ENCODE measurements at places on chromosomes 12 and 14. TPM values are rescaled to one million over a fixed set of nuclear protein-coding genes. Genes with fewer than 3 reads are reported as not detected.
A peak's percentile ranks its signal among the peaks of the same experiment; 100 is the strongest.

DNA sequence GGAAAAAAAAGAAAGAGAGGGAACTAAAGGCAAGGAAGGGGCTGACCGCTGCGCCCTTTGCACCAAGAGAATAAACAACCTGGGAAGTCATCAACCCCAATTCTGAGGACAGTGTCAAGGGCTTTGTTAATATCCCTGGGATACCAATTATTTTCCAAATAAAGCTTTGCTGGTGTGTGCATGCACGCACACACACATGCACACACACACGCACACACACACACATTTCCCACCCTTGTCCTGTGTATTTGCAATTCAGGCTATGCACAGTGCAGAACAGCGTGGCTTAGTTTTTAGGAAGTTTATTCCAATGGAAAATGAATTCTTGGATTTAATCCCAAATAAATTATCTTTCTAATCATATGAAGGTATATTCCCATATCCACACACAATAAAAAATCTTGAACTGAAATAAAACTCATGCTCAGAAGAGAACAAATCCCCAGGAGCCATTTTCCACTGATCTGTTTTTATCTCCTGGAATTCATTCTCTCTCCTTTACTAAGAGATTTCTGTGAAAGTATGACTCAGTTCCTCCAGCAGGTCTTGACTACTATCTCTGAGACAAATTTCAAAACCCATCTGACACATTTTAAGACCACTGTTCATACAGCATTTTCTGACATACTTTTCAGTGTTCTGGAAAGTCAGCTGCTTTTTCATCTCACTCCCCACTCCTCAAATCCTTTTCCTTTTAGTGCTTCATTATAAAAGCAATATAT lies 334.4 kb upstream of the ATP2B1 start:
- H3K4me1 ChIP-seq, result peaks cover 16% of the 10 kb centered on the region
- no peak overlapping the region for H3K4me3 ChIP-seq
- H3K27ac ChIP-seq, result peak overlapping the region; percentile 15
- no peaks in the 10 kb centered on the region for H3K36me3 ChIP-seq
- H3K27me3 ChIP-seq, result no peaks in the 10 kb centered on the region

DNA sequence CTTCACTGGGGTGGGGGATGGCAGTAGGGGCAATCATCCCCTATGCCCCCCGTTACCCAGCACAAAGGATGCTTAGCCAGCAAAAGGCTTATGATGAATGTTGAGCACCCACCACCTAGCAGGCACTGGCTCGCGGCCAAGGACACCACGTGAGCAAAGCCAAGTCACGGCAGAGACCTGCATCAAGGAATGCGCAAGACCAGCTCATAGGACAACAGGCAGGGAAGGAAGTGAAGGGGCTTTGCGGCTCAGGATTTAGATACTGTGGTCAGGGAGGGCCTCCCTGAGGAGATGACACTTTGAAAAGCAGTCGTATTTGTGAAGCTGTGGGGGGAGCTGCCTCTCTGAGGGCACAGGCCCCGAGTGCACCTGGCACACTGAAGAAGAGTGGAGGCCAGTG lies 32.8 kb downstream of the SH2B3 start:
- peak overlapping the region; percentile 57 for H3K27ac ChIP-seq
- H3K4me3 ChIP-seq, result no peak overlapping the region
- DNase-seq, result peak; percentile 56
- no peaks in the 10 kb centered on the region for H3K27me3 ChIP-seq

DNA sequence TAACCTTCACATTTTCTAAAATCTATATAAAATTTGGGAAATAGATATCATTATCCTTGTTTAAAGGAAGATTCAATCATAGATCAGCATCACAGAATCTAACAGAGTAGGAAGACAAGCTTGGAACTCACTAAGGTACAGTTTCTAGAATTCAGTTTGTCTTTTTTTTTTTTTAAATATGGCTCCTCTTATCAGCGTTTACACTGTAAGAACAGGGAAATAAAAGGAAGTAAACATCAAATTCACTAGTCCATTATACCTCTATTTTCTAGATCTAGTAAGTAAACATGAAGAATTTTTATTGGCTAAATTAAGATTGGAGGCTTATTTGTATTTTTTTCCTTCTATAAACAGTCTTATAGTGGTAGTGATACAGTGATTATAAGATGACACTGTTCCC lies 144.9 kb downstream of the LRIG3 start:
- DNase-seq, result no peak
- no peaks in the 10 kb centered on the region for H3K4me1 ChIP-seq
- H3K27ac ChIP-seq, result no peak overlapping the region
- no peak overlapping the region for H3K4me3 ChIP-seq
- H3K36me3 ChIP-seq, result no peaks in the 10 kb centered on the region

DNA sequence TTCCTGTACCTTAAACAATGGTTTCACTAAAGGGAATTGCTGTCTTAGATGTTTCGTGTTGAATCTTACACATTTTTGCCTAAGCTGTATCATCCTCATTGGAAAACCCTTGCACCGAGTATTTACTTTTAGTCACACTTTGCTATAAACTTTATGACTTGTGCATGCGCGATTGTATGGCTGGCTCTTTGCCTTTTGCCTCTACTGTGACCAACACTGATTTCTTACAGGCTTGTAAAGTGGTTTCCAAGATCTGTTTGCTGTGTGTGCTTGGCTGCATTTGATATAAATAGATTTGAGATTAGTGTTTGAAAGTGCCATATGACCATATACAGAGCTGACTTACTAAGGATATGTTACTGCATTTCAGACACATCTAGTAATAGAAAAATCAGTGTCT lies 40.5 kb downstream of the RASSF3 start:
- no peak overlapping the region for H3K27ac ChIP-seq
- no peaks in the 10 kb centered on the region for H3K36me3 ChIP-seq
- DNase-seq, result no peak
- H3K4me3 ChIP-seq, result no peak overlapping the region
- H3K27me3 ChIP-seq, result no peaks in the 10 kb centered on the region
- peaks cover 8% of the 10 kb centered on the region for H3K4me1 ChIP-seq

GRCh38 chr12:127515941-127516340 lies 751.0 kb upstream of the TMEM132C start:
- H3K27me3 ChIP-seq, result no peaks in the 10 kb centered on the region
- no peak overlapping the region for H3K4me3 ChIP-seq
- peak; percentile 62 for DNase-seq
- peak overlapping the region; percentile 28 for H3K27ac ChIP-seq

GRCh38 chr12:54016051-54016450 lies 7.3 kb downstream of the HOXC8 start:
- H3K27ac ChIP-seq, result peak overlapping the region; percentile 99
- no peak for DNase-seq
- H3K4me1 ChIP-seq, result peaks cover 39% of the 10 kb centered on the region
- no peaks in the 10 kb centered on the region for H3K27me3 ChIP-seq
- no peaks in the 10 kb centered on the region for H3K36me3 ChIP-seq

DNA sequence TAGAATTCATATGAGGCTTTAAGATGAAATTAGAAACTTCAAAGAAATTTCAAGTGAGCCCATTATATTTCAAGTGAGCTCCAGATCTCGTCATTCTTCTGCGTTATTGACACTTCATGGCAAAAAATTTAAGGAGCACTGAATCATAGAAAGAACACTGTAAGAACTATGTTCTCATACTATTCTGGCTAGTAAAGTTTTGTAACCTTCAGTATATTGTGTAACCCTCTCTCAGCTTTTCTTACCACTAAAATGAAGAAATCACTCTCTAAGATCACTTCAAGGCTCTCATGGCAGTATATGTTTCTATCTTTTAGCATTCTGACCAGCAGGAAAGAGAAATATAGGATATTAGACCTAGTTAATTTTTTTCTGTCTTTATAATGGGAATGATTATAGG lies 6.3 kb downstream of the GPHN start:
- H3K36me3 ChIP-seq, result no peaks in the 10 kb centered on the region
- H3K27ac ChIP-seq, result no peak overlapping the region
- H3K4me1 ChIP-seq, result no peaks in the 10 kb centered on the region
- no peak overlapping the region for H3K4me3 ChIP-seq
- no peaks in the 10 kb centered on the region for H3K27me3 ChIP-seq
- peak; percentile 52 for DNase-seq

DNA sequence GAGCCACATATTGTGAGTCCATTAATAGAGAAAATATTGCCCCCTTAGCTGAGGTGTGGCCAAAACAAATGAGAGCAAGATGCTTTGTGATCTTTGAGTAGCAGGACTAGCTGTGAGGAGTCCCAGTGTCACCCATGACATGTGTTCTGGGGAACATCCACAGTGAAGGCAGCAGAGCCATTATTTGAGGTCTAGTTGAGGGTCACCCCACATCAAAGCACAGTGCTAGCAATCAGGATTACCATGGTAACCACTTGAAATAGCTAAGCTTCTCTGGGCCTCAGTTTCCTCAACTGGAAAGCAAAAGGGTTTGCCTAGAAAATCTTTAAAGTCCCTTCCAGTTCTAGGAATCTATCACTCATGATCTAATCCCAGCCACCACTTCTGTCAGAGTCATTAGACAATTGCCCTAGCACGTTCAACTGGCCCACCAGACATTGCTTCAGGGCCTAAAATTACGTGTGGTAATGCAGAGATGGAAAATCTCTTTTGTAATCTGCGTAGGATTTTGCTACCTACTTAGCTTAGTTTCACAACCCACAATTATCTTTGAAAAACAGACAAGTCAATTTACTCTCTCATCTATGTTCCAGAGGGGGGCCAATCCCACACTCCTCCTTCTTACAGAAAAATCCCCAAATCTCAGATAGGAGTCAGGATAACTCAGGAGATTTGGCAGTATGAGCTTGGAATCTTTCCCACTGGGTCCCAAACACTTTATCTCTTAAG lies 251.2 kb upstream of the EGLN3 start:
- no peak overlapping the region for H3K27ac ChIP-seq
- DNase-seq, result peak; percentile 37
- H3K4me3 ChIP-seq, result no peak overlapping the region
- H3K27me3 ChIP-seq, result no peaks in the 10 kb centered on the region
- peaks cover 26% of the 10 kb centered on the region for H3K4me1 ChIP-seq

DNA sequence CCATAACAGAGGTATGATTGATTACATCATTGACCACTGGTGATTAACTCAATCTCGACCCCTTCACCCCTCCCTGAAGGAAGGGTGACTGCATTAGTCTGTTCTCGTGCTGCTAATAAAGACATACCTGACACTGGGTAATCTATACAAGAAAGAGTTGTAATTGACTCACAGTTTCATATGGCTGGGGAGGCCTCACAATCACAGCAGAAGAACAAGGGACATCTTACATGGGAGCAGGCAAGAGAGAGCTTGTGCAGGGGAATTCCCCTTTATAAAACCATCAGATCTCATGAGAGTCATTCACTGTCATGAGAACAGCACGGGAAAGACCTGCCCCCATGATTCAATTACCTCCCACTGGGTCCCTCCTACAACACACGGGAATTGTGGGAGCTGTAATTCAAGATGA lies 55.9 kb upstream of the TMCC3 start:
- no peak overlapping the region for H3K4me3 ChIP-seq
- H3K27me3 ChIP-seq, result peaks cover 7% of the 10 kb centered on the region
- DNase-seq, result no peak
- H3K27ac ChIP-seq, result no peak overlapping the region

GRCh38 chr12:21444193-21445146 lies 7.0 kb downstream of the PYROXD1 start:
- no peaks in the 10 kb centered on the region for H3K27me3 ChIP-seq
- peaks cover 15% of the 10 kb centered on the region for H3K4me1 ChIP-seq
- no peak for DNase-seq

- H3K4me3 ChIP-seq, result peak overlapping the region; percentile 80
- no peaks in the 10 kb centered on the region for H3K36me3 ChIP-seq
- no peaks in the 10 kb centered on the region for H3K27me3 ChIP-seq
- peaks cover 27% of the 10 kb centered on the region for H3K4me1 ChIP-seq
- DNase-seq, result peak; percentile 100
Observed at GRCh38 chr14:90383126-90383730, 13.6 kb upstream of the CALM1 start.

DNA sequence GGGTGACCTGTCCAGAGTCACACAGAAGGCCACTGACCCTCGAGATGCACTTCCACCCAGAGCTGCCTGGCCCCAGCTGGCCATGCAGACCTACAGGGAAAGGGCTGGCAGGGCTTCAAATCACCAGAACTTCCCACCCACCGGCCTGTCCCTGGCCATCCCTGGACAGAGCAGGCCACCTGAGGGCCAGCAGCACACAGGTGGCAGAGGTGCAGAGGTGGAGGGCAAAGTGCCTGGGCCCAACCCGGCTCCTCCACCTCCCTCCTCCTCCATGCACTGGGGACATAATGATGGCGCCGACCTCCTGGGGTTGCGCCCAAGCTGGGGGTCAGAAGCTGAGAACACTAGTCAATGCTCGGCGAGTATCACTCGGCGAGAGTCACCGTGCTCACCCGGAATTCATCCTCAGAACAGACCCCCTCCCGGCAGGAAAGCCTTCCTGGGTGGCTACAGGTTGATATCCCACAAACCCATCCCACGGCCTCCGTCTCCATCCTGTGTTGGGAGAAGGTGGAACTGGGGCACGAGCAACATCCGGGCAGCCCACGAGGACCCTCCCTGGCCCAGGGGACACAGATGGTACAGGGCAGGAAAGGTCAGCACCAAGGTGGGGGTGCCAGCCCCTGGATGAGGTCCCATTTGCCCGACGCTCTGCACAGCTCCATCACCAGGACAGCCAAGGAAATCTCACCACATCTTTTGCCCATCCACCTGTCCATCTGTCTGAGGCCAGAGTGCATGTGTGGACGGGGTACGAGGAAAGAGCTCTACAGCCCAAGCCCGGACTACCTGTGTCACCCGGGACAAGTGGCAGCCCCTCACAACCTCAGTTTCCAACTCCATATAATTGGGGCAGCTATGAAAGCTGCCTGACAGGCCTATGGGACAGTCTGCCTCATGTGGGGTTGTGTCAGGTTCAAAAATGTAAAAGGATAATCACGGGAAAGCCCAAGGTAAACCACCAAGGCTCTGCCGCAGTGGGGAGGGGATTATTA lies 10.8 kb downstream of the BEGAIN start:
- H3K4me1 ChIP-seq, result no peaks in the 10 kb centered on the region
- no peak for DNase-seq
- no peak overlapping the region for H3K27ac ChIP-seq
- no peaks in the 10 kb centered on the region for H3K27me3 ChIP-seq

DNA sequence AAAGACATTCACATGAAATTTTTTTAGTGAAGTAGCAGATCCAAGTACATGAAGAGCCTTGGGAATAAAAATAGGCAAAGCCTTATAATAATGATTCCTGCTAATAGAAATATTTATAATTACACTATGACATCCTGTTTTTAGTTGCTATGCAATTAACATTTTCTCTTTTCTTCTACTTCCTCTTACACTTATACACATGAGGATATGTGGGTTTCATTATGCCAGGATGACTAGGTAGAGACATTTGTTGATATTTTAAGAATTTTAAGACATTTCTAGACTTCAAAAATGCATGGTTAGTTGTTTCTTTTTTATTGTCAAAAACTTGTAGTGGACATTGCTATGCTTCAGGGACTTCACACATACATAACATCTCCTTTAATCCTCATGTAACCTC lies 326.8 kb downstream of the SYT1 start:
- H3K27me3 ChIP-seq, result no peaks in the 10 kb centered on the region
- no peaks in the 10 kb centered on the region for H3K36me3 ChIP-seq
- H3K27ac ChIP-seq, result no peak overlapping the region
- H3K4me1 ChIP-seq, result no peaks in the 10 kb centered on the region

The ADAM21 gene
- 0.20 TPM for polyA plus RNA-seq

The MDGA2 gene
- not detected for polyA plus RNA-seq

The SYNDIG1L gene
- not detected for polyA plus RNA-seq

The PLEKHG3 gene
- polyA plus RNA-seq, result 2.1 TPM

The TMEM253 gene
- polyA plus RNA-seq, result not detected

The RIN3 gene
- polyA plus RNA-seq, result 7.7 TPM

The NEDD8 gene
- polyA plus RNA-seq, result 342 TPM

The PRMT5 gene
- 84.1 TPM for polyA plus RNA-seq

The OSBPL8 gene
- polyA plus RNA-seq, result 69.7 TPM

The RPS6KL1 gene
- polyA plus RNA-seq, result 0.23 TPM

The PDZRN4 gene
- not detected for polyA plus RNA-seq

Data from GM23248 (cell line).